Spinal cord (tissue), 10 donors: ENCODE measurements at places on chromosomes 7 and 10. TPM values are rescaled to one million over a fixed set of nuclear protein-coding genes. Genes with fewer than 3 reads are reported as not detected.

DNA sequence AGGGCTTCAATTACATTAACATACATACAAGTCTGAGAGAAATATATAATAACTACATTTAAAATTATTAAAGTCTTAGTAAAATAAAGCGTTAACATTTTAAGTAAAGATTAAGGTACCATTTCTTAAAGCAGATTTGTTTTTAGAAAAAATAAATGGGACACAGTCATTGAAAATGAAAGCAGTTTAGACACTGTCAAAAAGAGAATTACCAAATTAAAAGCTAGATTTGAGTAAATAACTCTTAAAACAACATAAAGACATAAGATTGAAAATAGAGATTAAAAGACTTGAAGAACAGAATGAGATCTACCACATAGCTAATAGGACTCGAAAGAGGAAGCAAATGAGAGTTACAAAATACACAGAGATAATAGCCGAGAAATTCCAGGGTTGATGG, 562.2 kb upstream of the FOXK1 start:
- DNase-seq, result no peak

GPR141 gene
- 0.22 TPM for total RNA-seq

DNA sequence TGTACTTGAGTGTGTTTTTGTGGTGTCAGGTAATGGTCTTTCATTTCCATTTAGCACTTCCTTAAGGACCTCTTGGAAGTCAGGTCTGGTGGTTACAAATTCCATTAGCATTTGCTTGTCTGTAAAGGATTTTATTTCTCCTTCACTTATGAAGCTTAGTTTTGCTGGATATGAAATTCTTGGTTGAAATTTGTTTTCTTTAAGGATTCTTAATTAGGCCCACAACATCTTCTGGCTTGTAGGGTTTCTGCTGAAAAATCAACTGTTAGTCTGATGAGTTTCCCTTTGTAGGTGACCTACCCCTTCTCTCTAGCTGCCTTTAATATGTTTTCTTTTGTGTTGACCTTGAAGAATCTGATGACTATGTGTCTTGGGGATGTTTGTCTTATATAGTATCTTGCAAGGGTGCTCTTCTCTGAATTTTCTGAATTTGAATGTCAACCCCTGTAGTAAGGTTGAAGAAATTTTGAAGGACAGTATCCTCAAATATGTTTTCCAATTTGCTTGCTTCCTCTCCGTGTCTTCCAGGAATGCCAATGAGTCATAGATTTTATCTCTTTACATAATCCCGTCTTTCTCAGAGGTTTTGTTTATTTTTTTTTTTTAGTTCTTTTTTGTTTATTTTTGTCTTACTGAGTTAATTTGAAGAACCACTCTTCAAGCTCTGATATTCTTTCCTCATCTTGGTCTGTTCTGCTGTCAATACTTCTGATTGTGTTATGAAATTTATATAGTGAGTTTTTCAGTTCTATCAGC, 70.2 kb downstream of the SLC39A12 start:
- DNase-seq, result no peak

DNA sequence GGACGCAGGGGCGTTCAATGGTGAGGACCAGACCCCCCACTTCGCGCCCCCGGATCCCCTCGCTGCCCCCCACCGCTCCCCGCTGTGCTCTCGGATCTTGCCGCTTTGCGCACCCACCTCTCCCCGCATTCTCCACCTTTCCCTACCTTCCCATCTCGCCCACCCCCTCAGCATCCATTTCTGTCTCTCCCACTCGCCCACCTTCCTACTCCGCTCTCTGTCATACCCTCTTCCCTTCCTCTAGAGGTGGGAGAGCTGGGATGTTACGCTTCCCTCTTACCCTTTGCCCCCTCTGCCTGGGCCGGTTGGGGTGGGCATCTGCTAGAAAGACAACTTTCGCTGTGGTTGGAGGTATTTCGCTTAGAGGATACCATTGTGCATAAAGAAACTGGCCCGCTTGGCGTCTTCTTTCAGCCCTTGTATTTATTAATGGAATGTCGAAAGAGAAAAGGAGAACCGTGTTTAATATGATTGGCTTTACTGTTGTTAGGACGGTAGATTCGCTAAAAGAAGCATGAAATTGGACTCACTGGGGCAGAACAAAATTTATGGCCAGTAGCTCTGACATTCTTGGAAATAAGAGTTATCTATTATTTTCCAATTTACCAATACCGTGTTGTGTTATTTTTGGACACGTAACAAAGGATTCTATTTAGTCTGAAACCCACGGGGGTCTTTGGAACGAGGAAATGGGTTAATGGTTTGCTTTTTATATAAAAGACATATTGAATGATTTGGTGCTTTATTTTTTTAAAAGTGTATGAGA, 873 bp downstream of the PRKAR2B start:
- DNase-seq, result no peak

GRCh38 chr10:99527526-99528493, 4.9 kb upstream of the NKX2-3 start:
- DNase-seq, result no peak

GRCh38 chr7:11252011-11252607, 278.4 kb downstream of the PHF14 start:
- DNase-seq, result no peak

DNA sequence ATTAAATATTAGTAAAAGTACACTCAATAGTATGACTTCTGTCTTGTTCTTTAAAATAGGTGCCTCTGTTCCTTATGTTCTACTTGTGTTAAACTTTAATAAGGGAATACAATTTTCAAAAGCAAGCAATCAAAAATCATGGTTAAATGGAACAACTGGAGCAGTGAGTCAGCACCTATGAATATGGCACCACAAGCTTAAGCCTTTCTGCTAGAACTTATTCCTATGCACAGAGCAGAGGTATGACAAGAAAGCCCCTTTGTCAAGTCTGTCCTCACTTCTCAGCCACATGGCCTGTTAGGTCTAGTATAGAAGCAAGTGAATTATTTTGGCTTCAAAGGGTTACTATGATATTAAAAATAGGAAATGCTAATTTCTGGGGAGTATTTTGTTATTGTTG, 29.8 kb downstream of the FAM13C start:
- no peak for DNase-seq

ADAM8 gene
- 1.7 TPM for total RNA-seq

GRCh38 chr10:63256009-63256773, 123.1 kb downstream of the NRBF2 start:
- DNase-seq, result peak; percentile 88

GRCh38 chr7:81361769-81362312, 408.0 kb downstream of the HGF start:
- DNase-seq, result no peak

DNA sequence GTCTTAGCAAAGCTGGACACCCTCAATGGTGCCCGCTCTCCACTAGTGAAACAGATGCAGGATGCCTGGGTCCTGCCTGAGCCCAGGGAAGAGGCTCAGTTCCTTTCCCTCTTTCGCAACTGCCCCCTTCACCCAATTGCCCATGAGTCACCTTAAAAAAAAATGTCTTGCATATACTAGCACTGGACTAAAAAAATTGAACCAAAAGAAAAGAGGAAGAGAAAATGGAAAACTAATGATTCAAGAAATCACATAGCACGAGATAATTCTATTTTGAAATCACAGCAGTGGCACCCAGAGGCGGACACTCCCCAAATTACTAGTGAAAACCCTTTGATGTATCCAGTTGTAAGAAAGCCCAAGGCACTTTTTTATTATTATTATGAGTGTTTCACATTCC, 972.5 kb downstream of the LRMDA start:
- DNase-seq, result no peak
